Fibroblast of skin of right quadriceps (primary cell): ENCODE measurements at places on chromosomes 6 and 20.
A peak's percentile ranks its signal among the peaks of the same experiment; 100 is the strongest.

GRCh38 chr20:56187534-56188165 is 60.9 kb upstream of the MC3R start:
- no peak for DNase-seq

DNA sequence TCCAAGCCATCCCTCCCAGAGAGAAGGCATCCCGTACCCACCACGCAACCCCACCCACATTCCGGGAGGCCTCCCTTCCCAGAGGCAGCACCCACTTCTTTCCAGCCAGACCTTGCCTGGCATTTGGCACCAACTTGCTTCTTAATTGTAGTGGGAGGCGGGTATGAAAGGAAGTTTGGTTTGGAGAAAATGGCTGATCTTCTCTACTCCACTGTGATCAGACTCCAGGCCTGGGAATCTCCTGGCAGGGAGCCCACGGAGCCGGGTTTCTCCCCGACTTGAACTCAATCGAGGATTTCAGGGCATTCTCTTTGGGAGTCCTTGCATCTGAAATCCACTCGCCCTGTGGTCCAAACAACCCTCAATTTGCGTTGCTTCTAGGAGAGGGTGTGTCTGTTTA is 107.1 kb downstream of the ZDHHC14 start:
- DNase-seq: no peak

- DNase-seq: peak; percentile 31
Measured at GRCh38 chr20:3797592-3798372, 1.7 kb downstream of the CDC25B start.

GRCh38 chr6:134322216-134322615 is 4.3 kb upstream of the SGK1 start:
- DNase-seq: peak; percentile 39

GRCh38 chr6:140871911-140872310 is 1260.8 kb upstream of the GJE1 start:
- DNase-seq: peak; percentile 67

GRCh38 chr6:54267798-54268197 is 40.4 kb upstream of the TINAG start:
- DNase-seq: peak; percentile 38

DNA sequence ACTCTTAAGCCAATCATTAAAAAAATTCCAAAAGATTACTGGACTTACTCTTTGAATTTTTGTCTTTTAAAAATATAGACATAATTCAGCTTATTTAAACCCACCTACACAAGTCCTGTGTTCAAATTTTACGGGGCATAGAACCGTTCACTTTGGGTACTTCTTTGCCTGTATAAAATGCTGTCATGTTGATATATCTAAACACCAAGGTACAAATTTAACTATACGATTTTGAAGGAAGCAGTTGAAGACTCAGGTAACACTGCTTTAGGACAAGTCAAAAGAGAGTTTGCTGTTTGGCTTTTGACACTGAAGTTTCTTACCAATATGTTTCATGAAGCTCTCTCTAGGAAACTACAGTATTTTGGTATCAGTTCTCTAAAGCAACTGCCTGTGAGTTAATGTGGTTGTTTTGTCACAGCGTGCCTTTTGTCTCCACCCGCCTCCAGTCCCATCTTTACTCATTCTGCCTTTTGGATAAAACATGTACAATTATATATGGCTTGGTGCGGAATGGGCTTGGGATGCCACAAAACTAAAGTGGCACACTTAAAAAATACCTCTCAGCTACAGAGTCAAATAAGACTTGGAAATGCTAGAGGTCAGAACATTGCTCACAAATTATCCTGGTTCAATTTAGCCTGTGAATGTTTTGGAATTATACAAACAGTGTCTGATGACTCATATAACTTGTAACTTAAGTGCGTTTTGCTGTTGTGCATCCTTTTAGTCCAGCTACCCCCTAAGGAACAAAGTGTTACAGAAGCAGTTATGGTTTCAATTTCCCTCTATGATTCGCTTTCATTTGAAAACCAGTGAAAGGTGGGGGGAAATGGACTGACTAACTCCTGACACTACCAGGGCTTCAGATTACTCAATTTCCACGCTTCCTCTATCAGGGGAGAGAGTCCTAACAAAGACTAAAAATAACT is 38.7 kb downstream of the RGS17 start:
- peak; percentile 91 for DNase-seq

GRCh38 chr20:59777331-59777725 is 156.1 kb downstream of the SYCP2 start:
- no peak for DNase-seq

GRCh38 chr6:161164182-161164625 is 109.7 kb downstream of the AGPAT4 start:
- DNase-seq: no peak

GRCh38 chr6:114170958-114171387 is 171.8 kb downstream of the HS3ST5 start:
- no peak for DNase-seq

GRCh38 chr20:38895098-38895949 is 30.9 kb upstream of the FAM83D start:
- DNase-seq: no peak

- DNase-seq: peak; percentile 36
Measured at GRCh38 chr6:114364301-114364700, 21.5 kb upstream of the HS3ST5 start.

DNA sequence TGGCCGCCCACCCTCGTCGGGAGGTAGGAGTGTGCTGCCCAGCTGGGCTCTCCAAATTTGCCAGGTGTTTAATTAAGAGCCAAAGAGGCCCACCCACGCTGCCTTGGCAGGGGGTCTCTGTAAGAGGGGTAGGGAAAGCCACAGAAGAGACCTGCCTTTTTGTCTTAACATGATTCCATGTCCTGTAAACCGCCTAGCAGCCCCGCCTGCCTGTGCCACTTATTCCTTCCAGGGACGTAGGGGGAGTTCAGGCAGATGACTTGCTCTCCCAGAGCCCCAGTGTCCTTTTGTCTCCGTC is 2.1 kb downstream of the FAM210B start:
- DNase-seq: no peak

DNA sequence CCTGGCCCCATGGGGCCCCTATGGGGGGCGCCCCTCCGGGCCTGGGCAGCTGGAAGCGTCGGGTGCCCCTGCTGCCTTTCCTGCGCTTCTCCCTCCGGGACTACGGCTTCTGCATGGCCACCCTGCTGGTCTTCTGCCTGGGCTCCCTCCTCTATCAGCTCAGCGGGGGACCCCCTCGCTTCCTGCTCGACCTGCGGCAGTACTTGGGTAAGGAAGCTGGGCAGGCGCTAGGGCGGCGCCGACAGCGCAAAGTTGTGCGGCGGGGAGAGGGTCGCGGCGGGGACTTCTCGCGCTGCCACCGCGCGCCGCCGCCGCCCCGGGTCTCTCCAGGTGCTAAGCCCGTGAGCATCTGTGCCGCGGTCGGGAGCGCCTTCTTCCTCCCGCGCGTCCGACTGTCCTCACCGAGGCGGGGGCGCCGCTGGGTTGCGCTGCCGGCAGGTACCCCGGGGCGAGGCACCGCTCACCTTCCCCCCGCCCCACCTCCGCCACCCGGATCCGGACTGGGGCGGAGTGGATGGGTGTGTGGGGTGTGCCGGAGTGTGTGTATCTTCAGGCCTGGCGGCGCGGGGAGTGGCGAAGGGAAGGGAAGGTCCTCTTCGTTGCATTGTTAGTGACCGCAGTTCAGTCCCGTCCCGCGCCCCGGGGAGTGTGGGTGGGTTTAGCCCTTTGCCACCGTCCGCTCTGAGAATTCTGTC is 788 bp downstream of the UST start:
- DNase-seq: peak; percentile 43
